ENCODE measurements at places on chromosomes 5 and 9. TPM values are rescaled to one million over a fixed set of nuclear protein-coding genes. Genes with fewer than 3 reads are reported as not detected.

SLC27A4 gene
- 37.9 TPM for total RNA-seq

KCNV2 gene
- not detected for total RNA-seq

ZNF608 gene
- 7.3 TPM for total RNA-seq

SVEP1 gene
- 1.4 TPM for total RNA-seq

OBP2B gene
- not detected for total RNA-seq

RAD17 gene
- total RNA-seq, result 9.7 TPM

SCGB3A2 gene
- total RNA-seq, result not detected

SLU7 gene
- 49.9 TPM for total RNA-seq

SLC22A5 gene
- total RNA-seq, result 5.2 TPM

NCS1 gene
- total RNA-seq, result 15.5 TPM

GCNT1 gene
- 2.9 TPM for total RNA-seq

ANKRD18B gene
- 0.49 TPM for total RNA-seq

PIP5K1B gene
- total RNA-seq, result 0.06 TPM

PLAC8L1 gene
- not detected for total RNA-seq

IFNA21 gene
- not detected for total RNA-seq

RAPGEF6 gene
- total RNA-seq, result 44.7 TPM

IRX2 gene
- total RNA-seq, result not detected

RNF20 gene
- total RNA-seq, result 17.3 TPM

PTGR1 gene
- 15.9 TPM for total RNA-seq

ZCCHC7 gene
- 14.4 TPM for total RNA-seq

WNK2 gene
- total RNA-seq, result not detected

DEPDC1B gene
- total RNA-seq, result 10.5 TPM

FRMD3 gene
- 2.2 TPM for total RNA-seq

EXOC3 gene
- total RNA-seq, result 49.5 TPM

STPG3 gene
- total RNA-seq, result not detected

PCDHA13 gene
- total RNA-seq, result not detected

ORM2 gene
- not detected for total RNA-seq

IFNA13 gene
- total RNA-seq, result not detected

ECSCR gene
- total RNA-seq, result 281 TPM

ADAMTSL1 gene
- total RNA-seq, result 19.6 TPM

AGPAT2 gene
- 33.7 TPM for total RNA-seq

CLTA gene
- 282 TPM for total RNA-seq

DNAH5 gene
- 0.82 TPM for total RNA-seq

PCDHB9 gene
- 0.31 TPM for total RNA-seq

SPAAR gene
- 5.8 TPM for total RNA-seq

ANXA2R gene
- total RNA-seq, result 13.0 TPM

PCDHA8 gene
- total RNA-seq, result not detected

ZNF883 gene
- total RNA-seq, result 0.50 TPM

PIP5KL1 gene
- 0.97 TPM for total RNA-seq

SV2C gene
- total RNA-seq, result not detected

S1PR3 gene
- total RNA-seq, result 3.1 TPM

AIF1L gene
- total RNA-seq, result 17.4 TPM

SPINK6 gene
- total RNA-seq, result not detected

AP3B1 gene
- total RNA-seq, result 32.9 TPM
